ENCODE measurements at places on chromosomes 6 and 20. TPM values are rescaled to one million over a fixed set of nuclear protein-coding genes. Genes with fewer than 3 reads are reported as not detected.

GRCh38 chr20:6067763-6068318 lies 14.0 kb upstream of the LRRN4 start:
- no peaks in the 10 kb centered on the region for H3K27me3 ChIP-seq
- H3K27ac ChIP-seq, result no peak overlapping the region
- no peak overlapping the region for H3K4me3 ChIP-seq
- no peak for DNase-seq
- peaks cover 13% of the 10 kb centered on the region for H3K36me3 ChIP-seq

DNA sequence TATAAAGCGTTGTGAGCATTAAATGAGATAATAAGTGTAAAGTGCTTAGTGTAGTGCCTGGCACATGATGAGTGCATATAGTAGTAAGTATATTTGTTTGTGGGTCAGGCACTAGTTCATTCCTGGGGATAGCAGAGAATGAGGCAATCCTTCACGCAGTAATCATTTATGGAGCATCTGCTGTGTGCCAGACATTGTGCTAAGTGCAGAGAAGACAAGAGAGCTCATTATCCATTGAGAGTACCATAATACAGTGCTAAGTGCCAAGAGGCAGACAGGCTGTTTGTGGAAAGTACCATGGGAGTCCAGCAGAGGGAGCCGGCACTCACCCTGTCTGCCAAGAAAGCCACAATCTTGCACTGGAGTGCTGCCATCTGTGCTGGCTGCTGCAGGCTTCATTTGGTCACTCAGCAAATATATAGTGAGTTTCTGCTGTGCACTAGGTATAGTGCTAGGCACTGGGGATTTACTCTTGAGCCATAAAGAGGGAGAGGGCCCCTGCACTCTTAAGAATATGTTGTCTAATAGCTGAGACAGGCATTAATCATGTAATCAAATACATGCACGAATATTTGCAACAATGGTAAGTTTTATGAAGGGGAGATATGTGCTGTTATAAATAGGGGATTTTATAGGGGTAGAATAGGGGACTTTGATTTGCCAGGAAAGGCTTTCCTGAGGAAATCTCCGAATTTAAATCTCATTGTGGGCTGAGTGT lies 12.9 kb upstream of the MROH8 start:
- H3K27me3 ChIP-seq, result no peaks in the 10 kb centered on the region
- H3K27ac ChIP-seq, result no peak overlapping the region
- no peak overlapping the region for H3K4me3 ChIP-seq

LRRC1 gene
- 18.1 TPM for total RNA-seq

GRCh38 chr6:153003366-153003690 lies 819 bp upstream of the MTRF1L start:
- peaks cover 17% of the 10 kb centered on the region for H3K4me1 ChIP-seq
- H3K27me3 ChIP-seq, result no peaks in the 10 kb centered on the region
- peak overlapping the region; percentile 100 for H3K4me3 ChIP-seq
- peaks cover 7% of the 10 kb centered on the region for H3K36me3 ChIP-seq
- peak; percentile 18 for DNase-seq
- peak overlapping the region; percentile 81 for H3K27ac ChIP-seq

LY6G6D gene
- total RNA-seq, result not detected

GRCh38 chr6:82015526-82015925 lies 232.0 kb downstream of the IBTK start:
- peaks cover 34% of the 10 kb centered on the region for H3K4me1 ChIP-seq
- H3K27ac ChIP-seq, result peak overlapping the region; percentile 11
- H3K36me3 ChIP-seq, result no peaks in the 10 kb centered on the region
- H3K4me3 ChIP-seq, result no peak overlapping the region

GRCh38 chr20:44089987-44090674 lies 96.9 kb downstream of the JPH2 start:
- no peak overlapping the region for H3K4me3 ChIP-seq
- peaks cover 5% of the 10 kb centered on the region for H3K4me1 ChIP-seq
- no peak overlapping the region for H3K27ac ChIP-seq

BEND6 gene
- 1.3 TPM for total RNA-seq

DNA sequence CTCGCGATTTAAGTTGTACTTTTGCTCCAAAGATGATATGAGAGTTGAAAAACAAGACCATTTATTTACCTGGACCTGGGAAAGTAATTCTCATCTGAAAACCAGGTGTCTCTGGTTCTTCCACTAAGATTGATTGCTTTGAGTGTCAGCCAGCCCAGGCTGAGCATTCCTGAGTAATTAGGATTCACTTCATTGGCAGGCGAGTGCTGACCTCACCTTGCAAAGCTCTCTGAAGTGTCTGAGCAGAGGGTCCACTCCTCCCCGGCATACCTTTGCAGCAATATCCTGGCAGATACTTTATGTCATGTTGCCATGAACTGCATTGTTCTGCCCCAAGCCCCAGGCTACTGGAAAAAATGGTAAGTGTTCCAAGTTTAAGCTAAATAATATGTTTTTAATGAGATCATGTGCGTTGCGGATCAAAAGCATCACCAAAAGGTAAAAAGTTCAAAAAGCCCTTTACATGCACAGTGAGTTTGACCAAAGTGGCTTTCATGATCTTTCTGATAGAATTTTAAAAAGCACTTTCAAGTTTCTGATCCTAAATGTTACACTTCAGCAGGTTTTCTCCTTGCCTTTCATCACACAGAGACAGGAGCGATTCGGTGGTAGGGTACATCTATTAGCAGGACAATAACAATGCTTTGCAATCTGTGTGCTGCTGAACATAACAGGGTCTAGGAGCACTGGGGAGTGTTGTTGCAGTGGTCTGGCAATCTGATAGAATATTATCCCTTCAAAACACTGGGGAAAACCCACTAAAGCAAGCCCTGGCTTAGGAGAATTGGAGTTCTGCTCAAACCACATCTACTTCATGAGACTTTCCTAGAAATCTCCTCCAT lies 127.8 kb upstream of the EEF1E1 start:
- no peak overlapping the region for H3K27ac ChIP-seq
- H3K4me1 ChIP-seq, result no peaks in the 10 kb centered on the region
- peaks cover 54% of the 10 kb centered on the region for H3K27me3 ChIP-seq
- DNase-seq, result no peak

DNA sequence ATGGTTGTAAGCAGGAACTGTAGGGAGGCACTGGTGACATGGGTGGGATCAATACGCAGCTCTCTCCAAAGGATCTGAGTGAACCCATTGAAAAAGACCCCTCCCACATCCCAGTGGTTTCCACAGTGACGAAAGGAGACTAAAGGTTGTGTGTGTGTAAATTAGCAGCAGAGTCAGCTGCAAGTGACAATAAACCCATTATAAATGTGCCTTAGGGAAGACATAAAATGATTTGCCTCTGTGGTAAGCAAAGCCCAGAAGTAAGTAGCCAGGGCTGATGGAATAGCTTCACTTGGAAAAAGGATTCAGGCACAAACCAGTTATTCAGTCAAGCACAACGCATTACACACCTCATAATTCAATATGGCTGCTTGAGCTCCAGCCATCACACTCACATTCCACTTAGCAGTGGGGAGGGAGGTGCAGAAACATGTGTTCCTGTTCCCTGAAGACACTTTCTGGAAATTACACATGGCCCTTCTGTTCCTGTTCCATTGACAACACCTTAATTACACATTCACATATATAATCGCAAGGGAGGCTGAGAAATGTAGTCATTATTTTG lies 231.4 kb downstream of the PREX1 start:
- no peak overlapping the region for H3K27ac ChIP-seq

DNA sequence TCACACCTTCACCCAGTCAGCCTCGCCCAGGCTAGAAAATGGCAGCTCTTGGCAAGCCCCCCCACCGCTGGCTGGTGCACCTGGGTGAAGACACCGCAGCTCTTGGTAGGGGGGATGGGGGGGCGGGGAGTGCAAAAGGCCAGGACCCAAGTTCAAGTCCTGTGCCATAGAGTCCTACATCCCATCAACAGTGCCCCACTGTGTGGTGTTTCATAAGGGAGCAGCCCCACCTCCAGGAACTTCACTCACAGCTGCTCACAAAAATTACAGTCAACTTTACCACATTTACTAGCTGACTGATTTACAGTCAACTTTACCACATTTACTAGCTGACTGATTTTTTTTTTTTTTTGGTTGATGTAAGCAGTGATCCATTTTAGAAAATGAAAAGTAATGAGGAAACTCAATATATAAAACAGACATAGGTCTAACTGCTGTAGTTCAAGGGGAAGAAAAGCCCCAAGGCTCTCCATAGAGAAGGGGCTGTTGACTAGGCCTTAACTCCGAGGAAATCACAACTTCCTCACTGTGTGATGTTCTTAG lies 208.9 kb upstream of the SNX9 start:
- H3K4me1 ChIP-seq, result peaks cover 38% of the 10 kb centered on the region
- no peaks in the 10 kb centered on the region for H3K27me3 ChIP-seq
- H3K36me3 ChIP-seq, result no peaks in the 10 kb centered on the region
- DNase-seq, result peak; percentile 68

Data from PC-3 (cell line).